ENCODE measurements at places on chromosomes 4 and X.

DNA sequence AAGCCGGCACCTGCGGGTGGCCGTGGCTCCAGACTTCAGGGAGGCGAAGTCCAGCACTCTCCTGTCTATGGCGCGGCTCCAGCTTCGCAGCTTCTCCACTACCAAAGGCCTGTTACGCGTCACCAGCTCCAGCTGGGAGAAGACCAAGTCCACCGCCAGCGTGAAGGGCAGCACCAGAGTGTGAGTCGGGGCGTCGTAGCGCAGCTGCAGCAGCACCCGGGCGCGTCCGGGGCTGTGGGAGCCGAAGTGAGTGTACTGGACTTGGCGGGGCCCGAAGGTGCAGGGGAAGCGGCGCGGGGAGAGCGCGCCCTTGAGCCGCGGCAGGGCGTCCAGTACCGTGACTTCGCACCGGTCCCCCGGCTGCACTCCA is 444 bp downstream of the FREM3 start:
- DNase-seq = peak; percentile 12

DNA sequence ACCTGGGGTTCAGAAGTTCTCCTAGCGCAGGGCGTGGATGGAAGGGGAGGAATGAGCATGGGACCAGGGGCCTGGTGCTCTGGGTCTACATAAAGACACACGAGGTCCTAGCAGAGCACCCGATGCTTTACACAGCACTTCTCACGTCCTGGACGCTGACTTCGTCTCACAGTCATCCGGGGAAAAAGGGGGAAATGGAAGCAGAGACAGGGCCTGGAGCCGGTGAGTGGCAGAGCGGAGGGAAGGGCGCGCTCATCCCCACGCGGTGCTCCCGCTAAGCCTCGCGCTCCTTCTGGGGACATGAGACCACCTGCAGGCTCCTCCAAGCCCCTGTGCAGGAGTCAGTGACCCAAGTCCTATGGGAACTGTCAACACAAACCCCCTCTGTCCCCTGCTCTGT is 157.7 kb downstream of the AFAP1 start:
- DNase-seq = peak; percentile 28

DNA sequence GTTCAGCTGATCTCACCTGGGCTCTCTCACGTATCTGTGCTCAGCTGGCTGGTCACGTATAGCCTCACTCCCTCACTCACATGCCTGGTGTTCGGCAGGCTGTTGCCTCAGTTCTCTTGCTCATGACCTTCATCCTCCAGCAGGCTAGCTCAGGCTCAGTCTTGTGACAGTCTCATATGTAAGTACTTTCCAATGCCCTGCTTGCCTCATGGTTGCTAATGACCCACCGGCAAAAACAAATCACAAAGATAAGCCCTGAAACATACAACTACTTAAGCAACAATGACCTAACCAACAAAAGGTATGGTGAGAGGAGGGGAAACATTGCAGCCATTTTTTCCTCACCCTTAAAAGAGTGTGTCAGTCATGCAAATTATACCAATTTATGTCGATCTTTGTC is 25.0 kb downstream of the MEPE start:
- no peak for DNase-seq

DNA sequence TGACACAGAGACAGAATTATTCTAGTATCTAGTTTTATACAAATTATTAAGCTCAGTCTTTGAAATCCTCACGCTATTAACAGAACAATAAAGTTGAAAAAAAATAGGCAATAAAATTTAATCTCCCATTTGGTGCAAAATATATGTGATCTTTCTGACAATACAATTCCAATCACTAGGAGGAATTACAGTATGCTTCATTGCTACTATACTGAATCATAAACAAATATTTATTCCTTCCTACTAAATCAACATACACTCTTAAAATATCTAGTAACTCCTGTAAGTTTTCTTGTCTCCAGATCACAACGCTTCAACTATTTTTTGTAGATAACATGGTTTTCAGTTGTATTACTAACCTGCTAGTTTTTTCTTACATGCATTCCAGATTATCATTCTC is 45.7 kb downstream of the KLHL8 start:
- no peak for DNase-seq

GRCh38 chr4:142272452-142272851 is 573.6 kb downstream of the INPP4B start:
- DNase-seq = no peak

DNA sequence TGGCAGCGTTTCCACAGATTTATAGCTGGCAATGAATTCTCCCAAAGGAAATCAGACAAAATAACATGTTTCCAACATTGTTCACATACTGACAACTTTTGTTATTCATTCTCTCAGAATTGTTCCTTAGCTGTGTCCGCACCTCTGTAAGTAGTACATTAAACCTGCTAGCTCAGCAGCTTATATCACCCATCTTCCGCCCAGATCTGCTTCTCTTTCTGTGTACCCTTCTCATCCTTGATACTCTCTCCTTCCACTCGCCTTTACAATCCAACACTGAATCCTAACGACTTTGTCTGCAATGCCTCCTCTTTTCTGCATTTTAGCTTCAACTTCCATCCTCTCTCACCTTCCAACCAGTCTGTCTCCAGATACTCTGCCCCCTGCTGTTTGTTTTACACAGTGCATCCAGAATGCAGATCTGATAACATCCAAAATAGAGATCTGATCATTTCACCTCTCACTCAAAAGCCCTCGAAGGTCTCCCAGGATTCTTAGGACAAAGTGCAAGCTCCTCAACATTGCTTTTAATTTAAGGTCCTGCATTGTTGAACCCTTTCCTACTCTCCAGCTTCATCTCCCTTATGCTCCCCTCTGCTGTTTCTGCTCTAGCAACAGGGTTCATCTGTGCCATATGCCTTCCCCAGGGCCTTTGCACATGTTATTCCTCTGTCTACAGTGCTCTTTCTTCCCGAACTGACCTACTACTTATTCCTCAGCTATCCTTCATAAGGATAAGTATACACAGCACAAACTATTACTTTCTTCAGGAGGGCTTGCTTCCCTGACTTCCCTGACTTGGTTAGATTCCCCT is 67.3 kb upstream of the VBP1 start:
- DNase-seq = peak; percentile 31

- DNase-seq = no peak
Measured at GRCh38 chr4:86749121-86749520, 100.1 kb downstream of the SLC10A6 start.
